ENCODE measurements at places on chromosomes 5 and 9.

- no peak for ATAC-seq
Measured at GRCh38 chr9:6171667-6172066, 43.9 kb upstream of the IL33 start.

DNA sequence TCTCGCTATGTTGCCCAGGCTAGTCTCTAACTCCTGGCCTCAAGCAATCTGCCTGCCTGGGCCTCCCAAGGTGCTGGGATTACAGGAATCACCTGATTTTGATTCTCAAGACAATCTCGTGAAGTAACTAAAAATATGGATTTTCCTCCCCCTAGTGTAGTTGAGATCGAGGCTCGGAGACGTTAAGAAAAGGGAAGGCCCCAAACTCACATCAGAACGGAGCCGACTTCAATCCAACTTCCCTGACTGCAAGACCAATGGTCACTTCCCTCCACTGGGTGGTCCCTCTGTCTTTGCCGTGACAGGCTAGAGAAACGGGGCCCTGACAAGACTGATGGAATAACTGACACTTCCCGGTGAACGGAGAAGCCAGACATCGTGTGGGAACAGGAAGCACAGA lies 28.3 kb downstream of the BARHL1 start:
- no peak for ATAC-seq

DNA sequence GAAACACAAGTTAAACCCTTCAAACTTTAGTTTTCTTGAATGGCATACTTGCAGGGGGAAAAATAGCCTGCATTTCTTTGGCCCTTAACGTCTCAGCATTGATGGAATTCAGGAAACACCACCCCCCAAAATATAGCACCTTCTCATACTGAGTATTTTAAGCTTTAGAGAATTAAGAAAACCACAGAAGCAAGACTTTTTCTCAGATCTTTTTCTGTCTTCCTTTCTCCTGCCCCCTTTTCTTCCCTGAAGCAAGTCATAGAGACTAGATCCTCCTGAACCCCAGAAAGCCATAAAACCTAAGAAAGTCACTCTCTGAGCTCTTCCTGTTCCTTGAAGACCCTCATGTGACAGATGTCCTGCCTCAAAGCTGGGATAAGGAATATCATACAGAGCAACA lies 1069.9 kb downstream of the EFNA5 start:
- ATAC-seq = no peak

DNA sequence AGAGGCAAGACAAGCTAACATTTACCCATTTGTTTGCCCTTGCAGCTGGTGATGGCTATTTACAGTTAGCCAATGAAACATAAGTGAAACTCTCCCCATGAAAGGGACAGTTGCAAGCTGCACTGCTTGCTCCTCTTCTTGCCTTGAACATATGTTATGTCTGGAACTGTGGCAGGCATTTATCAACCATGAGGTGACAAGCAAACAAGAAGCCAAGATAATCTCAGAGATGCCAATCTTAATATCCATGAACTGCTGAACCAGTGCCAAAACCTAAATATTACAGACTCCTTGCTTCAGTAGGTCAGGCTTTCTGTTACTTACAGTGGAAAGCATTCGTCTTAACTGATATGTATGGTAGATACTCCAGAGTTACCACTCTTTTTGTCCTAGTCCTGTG lies 133.4 kb downstream of the ACTBL2 start:
- ATAC-seq = no peak

GRCh38 chr5:171957591-171958251 lies 48.7 kb downstream of the FBXW11 start:
- ATAC-seq = no peak

DNA sequence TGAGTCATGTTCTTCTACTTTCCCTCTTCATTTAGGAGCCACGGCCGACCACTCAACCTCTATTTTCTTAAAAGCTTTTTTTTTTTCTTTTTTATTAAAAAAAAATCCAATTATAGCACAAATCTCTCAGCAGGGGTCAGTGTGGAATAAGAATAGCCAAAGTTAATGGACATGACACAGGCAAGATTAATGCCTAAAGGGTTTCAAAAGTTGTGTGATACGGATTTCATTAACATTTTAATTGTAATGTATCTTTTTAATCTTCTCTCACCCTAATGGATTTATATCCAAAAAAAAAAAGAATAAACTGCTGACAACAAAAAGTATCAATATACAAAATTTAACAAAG lies 5.4 kb downstream of the NACC2 start:
- no peak for ATAC-seq

DNA sequence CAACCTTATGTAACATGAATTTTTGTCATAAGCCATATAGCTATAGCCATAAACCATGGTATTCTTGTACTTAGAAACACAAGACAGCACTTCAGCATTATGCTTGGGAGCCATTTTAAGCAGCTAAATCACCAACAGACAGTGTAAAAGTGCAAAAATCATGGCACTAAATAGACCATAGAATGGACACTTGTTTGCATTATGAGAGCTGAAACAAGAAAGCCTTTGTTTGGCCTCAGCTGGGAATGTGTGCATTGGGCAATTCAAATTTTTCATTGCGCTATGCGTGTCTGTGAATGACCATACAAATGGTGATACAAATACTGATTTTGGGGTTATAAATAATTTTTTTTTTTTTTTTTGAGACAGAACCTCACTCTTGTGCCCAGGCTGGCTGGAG lies 23.7 kb downstream of the KDM4C start:
- ATAC-seq = peak; percentile 65

DNA sequence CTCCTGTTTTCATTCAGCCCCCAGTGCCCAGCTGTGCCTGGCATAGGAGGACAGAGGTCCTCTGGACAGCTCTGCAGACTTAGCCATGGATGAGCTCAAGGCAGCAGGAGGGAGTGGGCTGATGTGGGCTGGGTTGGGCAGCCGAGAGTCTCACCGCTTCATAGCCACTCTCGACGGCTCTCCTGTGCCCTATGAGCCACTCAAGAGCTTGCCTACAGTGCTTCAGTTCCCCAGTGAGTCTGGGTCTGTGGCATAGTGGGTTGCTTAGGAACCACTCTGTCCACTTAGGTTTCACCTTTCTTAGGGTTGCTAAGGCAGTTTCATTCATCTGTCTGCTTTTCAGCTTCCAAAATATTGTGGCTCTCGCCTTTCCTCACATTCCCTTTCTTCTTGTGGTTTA lies 296.8 kb downstream of the ICE1 start:
- ATAC-seq = no peak

- ATAC-seq = no peak
Measured at GRCh38 chr5:138927979-138928378, 52.8 kb upstream of the LRRTM2 start.

DNA sequence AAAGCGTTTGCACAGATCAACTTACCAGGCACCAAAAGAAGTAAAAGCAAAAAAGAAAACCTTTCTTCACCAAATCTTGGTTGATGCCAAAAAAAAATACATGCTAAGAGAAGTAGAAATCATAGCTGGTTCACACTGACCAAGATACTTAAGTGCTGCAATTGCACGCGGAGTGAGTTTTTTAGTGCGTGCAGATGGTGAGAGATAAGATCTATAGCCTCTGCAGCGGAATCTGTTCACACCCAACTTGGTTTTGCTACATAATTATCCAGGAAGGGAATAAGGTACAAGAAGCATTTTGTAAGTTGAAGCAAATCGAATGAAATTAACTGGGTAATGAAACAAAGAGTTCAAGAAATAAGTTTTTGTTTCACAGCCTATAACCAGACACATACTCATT lies 36.4 kb upstream of the CCDC152 start:
- ATAC-seq = no peak

- ATAC-seq = no peak
Measured at GRCh38 chr5:15620501-15620900, 120.5 kb downstream of the FBXL7 start.

- no peak for ATAC-seq
Measured at GRCh38 chr5:31976169-31976568, 197.9 kb downstream of the GOLPH3 start.

GRCh38 chr5:54086191-54086590 lies 224.2 kb downstream of the ARL15 start:
- ATAC-seq = no peak

GRCh38 chr9:98142925-98143481 lies 24.0 kb upstream of the TRIM14 start:
- peak; percentile 87 for ATAC-seq

GRCh38 chr9:133825555-133826218 lies 87.5 kb upstream of the SARDH start:
- peak; percentile 10 for ATAC-seq

GRCh38 chr5:96321345-96321744 lies 111.7 kb downstream of the PCSK1 start:
- no peak for ATAC-seq

- ATAC-seq = peak; percentile 27
Measured at GRCh38 chr9:113581865-113582697, 118.6 kb downstream of the RGS3 start.

GRCh38 chr5:73180566-73180965 lies 7.6 kb downstream of the TMEM174 start:
- no peak for ATAC-seq

DNA sequence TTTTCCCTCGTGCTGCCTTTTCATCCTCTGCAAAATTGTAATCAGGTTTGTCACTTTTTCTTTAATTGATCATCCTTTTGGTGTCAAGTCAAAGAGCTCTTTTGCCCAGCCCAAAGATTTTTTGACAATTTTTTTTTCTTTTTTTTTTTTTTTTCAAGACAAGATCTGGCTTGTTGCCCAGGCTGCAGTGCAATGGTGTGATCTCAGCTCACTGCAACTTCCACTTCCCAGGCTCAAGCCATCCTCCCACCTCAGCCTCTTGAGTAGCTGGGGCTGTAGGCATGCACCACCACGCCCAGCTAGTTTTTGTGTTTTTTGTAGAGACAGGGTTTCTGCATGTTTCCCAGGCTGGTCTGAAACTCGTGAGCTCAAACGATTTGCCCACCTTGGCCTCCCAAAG lies 36.7 kb downstream of the CDK7 start:
- no peak for ATAC-seq

- ATAC-seq = no peak
Measured at GRCh38 chr9:37761511-37761910, 7.9 kb downstream of the TRMT10B start.

DNA sequence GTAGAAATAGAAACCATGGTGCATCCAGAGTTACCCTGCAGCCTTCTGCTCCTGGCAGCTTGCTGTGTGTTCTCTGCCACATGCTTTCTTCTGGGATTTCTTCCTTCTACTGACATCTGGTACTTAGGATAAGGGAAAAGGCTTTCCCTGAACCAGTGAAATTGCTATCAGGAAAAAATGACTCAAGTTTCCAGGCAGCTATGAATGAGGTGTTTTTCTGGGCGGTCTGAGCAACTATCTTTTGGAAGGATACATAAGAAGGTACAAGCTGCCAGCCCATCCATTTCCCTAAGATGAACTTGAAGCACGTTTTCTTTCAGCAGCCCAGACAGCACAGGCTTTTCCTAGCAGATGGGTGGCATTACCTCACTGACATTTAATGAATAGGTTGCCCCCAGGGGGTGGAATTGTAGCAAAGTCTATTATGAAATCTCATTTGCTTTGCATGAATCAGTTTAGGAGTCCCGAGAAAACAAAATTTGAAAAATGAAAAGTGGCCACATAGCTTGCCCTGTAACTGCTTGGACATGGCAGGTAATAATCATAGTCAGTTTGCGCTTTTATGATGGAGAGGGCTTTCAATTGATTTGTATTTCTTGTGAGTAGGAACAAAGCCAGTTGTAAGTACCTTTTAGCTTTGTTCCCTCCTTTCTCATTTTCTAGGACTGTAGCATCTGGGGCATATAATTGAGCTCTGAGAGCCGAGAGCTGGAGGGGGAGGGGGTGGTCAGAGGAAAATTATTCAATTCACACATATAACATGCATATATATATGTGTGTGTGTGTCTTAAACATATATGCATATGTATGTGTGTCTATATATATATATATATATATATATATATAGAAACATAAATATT lies 108.5 kb downstream of the C9orf152 start:
- peak; percentile 61 for ATAC-seq

DNA sequence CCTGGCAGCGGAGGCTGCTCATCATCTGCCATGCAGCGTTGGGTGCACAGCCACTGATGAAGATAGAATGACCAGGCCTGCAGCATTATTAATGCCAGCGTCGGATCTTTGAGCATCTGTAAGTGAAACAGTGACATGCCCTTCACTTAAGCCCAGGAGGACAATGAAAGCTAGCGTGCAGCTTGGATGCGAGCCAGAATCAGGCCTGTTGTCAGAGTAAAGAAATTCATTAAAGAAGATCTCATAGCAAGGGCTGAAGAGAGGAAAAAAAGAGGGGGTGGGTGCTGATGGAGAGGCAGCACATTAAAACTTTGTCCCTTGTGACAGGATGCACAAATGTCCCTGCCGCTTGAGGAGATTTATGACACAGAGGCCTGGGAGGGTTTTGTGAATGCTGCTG lies 186.1 kb upstream of the MAST4 start:
- peak; percentile 89 for ATAC-seq

GRCh38 chr5:15799014-15799413 lies 299.0 kb downstream of the FBXL7 start:
- no peak for ATAC-seq

DNA sequence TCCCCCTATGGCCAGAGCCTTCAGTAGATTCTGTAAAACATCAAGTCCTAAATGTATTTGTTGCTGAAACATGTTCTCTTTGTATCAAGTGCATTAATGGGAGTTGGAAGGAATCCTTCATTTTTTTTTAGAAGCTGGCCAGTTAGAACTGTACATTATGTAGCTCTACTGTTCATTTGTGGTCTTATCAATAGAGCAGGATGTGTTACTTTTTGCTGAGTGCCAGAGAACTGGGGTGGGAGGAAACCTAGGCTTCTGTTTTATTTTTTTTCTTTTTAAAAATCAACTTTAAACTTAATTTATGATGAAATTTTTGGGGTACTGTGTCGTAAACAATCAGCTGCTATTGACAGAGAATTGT lies 5.1 kb downstream of the PIP5K1B start:
- ATAC-seq = no peak

GRCh38 chr5:93206203-93206602 lies 374.8 kb downstream of the NR2F1-AS1 start:
- no peak for ATAC-seq
